ENCODE measurements at places on chromosomes 4 and X.

DNA sequence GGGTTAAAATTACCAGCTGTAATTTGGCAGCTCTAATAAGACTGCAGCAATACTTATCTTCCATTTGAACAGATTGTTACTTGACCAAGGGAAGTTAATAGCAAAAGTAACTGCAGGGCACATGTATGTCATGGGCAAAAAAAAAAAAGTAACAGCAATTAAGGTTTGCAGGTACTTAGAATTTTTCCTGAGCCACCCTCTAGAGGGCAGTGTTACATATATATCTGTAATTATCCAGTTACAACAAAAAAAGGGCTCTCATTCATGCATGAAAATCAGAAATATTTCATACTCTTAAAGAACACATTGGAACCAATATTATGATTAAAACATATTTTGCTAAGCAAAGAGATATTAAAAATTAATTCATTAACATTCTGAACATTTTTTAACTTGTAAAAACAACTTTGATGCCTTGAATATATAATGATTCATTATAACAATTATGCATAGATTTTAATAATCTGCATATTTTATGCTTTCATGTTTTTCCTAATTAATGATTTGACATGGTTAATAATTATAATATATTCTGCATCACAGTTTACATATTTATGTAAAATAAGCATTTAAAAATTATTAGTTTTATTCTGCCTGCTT, 25.1 kb downstream of the XIAP start:
- DNase-seq, result no peak

DNA sequence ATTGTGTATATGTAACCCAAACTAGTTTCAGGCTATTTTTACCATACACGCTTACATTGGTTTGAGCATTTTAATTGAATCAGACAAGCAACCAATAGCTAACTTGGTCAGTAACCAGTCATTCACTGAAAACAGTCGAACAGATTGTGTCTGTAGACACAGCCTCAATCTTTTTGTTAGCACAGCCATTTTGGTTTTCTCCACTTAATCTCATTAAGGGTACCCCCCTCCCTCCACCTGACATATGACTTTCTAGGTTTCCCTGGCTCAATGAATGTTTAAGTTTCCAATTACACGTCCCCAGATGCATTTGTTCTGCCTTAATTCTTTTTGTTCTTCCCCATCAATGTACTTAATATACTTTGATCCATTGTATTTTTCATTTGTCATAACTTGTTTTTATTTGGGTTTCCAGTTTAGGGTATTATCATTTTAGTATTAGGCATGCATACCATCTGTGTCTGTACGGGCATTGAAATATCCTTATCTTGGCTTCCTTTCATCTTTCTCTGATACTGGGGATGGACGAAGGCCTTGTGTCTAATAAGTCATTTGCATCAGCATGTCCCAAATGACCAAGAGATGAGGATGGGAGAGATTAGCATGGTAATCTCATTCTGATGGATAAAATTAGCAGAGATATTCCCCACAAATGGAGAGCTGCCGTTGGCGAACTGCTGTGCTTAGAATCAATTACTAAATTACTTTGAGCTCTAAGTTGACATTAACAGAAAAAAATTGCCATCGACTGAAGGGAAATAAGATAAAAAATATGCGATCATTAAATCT, 35.9 kb upstream of the PHOX2B start:
- DNase-seq, result no peak

- no peak for DNase-seq
Observed at GRCh38 chr4:56649445-56650261, 31.4 kb downstream of the HOPX start.

- no peak for DNase-seq
Observed at GRCh38 chr4:184649971-184650855, 675 bp downstream of the PRIMPOL start.

GRCh38 chr4:156659983-156660382, 311.6 kb downstream of the PDGFC start:
- DNase-seq, result no peak

DNA sequence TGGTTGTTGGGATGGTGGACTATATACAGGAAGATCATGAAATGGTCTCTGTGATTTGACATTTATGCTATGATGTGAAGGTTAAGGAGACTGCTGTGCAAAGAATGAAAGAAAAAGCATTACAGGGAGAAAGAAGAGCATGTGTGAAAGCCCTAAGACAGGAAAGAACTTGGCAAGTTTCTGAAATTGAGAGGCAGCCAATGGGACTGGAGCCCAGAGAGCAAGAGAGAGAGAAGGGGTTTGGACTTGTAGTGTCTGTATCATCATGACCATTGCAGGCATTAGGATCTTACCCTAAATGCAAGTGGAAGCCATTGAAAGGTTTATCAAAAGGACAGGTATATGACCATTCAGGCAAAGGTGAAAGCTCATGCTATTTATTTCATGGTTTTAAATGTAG, 147.1 kb downstream of the NAA11 start:
- DNase-seq, result no peak

GRCh38 chrX:66638591-66639500, at the start of gene EDA2R:
EDA2R (minus strand) TSS chrX:66639078; CDS start chrX:66616020, 23,058 bp downstream.
- DNase-seq, result no peak
